Effector memory CD4-positive, alpha-beta T cell (primary cell): ENCODE measurements at places on chromosomes 3 and 15.

- no peak for DNase-seq
Observed at GRCh38 chr3:36874424-36874823, 70.4 kb downstream of the TRANK1 start.

GRCh38 chr3:131972550-131972949 is 62.3 kb downstream of the CPNE4 start:
- no peak for DNase-seq

GRCh38 chr3:136620436-136620835 is 131.7 kb downstream of the STAG1 start:
- no peak for DNase-seq

- DNase-seq, result no peak
Observed at GRCh38 chr3:38644016-38644661, 5.3 kb downstream of the SCN5A start.

DNA sequence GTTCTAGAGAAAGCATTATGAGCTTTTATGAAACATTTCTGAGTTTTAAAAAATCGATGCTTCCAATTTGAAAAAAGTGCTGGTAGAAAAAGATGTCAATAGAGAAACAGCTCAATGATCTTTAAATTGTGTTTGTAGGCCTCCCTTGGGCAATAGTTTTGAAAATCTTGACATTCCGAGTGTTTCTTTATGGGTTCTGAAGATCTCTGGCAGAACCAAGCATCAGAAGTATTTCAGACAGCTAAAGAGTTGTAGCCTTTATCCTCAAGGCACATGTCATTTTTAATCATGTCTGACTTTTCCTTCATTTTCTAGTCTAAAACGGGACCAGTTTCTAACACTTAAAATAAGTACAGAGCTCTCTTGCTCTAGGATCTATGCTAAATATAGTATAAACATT is 188.1 kb upstream of the CBLB start:
- DNase-seq, result no peak

GRCh38 chr15:88680241-88681001 is 41.6 kb downstream of the ISG20 start:
- DNase-seq, result no peak

- no peak for DNase-seq
Observed at GRCh38 chr15:66292571-66293418, 573 bp upstream of the DIS3L start.

- no peak for DNase-seq
Observed at GRCh38 chr3:63168179-63168578, 109.9 kb upstream of the SYNPR start.

GRCh38 chr15:88902221-88902835 is 7.0 kb upstream of the HAPLN3 start:
- no peak for DNase-seq

- no peak for DNase-seq
Observed at GRCh38 chr3:126501054-126501453, 16.5 kb downstream of the UROC1 start.

DNA sequence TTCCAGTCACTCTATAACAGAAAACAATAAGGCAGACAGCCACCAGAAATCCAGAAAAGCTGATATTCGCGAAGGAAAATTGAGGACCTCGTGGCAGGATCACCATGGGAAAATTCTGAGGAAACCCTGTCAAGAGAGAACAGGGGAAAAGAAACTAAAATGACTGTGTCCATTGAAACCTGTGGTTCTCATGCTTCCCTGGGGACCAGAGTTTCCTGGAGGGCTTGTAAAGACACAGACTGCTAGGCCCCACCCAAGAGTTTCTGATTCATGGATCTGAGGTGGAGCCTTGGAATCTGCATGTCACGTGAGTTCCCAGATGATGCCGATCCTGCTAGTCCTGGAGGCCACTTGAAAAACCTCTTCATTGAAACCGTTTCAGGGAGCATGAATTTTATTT is 420.5 kb downstream of the EPHB1 start:
- no peak for DNase-seq

GRCh38 chr3:79006077-79006476 is 761.7 kb downstream of the ROBO1 start:
- DNase-seq, result no peak

GRCh38 chr3:149310796-149311534 is 22.5 kb downstream of the TM4SF18 start:
- no peak for DNase-seq

- DNase-seq, result no peak
Observed at GRCh38 chr3:180284331-180285110, 247.8 kb upstream of the PEX5L start.

GRCh38 chr3:150035910-150036612 is 65.4 kb upstream of the PFN2 start:
- DNase-seq, result no peak

DNA sequence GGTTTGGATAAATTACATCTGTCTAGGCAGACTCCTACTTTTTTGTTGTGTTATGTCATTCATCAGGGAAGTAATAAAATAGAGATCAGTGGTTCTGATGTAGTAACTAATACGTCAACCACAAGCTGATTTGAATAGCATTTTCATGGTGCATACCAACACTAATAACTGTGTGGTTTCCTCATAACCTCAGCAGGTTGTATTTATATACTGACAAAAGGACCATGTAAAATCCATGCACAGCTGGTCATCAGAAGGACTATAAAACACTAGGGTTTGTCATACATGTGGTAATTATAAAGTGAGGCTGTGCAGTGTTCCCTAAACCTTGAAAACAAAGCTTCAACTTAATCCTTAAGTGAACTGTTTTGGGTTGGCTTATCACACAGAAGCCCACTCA is 216.8 kb upstream of the RBMS3 start:
- no peak for DNase-seq

GRCh38 chr3:45906681-45907407 is 20.5 kb downstream of the CCR9 start:
- no peak for DNase-seq

GRCh38 chr15:95471690-95472086 is 858.8 kb upstream of the NR2F2 start:
- DNase-seq, result no peak

DNA sequence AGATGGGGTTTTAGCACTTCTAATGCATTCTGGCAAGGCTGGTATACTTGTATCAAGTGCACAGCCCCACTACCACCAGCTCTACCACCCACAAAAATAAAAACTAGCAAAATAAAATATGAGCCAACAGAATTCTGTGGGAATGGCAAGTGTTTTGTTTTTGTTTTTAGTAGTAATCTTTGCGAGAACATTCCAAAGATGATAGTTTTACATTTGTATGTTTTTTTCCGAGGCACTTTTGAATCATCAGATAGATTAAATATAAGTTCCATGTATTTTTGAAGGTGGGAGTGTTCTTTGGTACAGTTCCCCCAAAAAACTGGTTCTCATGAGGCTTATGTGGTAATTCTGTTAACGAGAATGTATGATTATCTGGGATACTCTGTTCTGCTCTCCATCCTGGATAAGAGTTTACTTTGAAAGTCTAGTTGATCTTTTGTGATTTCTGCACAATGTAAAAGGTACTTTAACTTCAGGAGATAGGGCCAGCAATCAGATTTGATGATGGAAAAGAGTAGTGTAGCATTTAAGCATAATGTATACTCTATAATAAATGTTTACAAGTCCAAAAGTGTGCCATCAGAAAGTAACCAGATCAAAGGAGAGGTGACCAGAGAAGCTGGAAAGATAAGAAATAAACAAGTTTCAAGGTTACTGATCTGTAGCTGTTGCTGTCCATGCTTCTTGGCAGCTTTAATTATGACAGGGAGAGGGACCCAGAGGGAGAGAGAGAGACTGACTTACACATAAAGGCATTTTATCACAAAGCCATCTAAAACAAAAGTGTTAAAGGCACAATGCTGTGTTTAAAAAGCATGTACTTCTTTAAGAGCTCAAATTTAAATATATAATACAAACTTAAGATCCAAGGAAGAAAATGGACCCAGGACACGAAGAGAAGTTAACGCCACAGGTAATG is 130.9 kb downstream of the PGPEP1L start:
- DNase-seq, result no peak

- DNase-seq, result no peak
Observed at GRCh38 chr15:69232144-69232543, 66.6 kb upstream of the PAQR5 start.

- DNase-seq, result no peak
Observed at GRCh38 chr15:62212741-62213140, 47.7 kb upstream of the C2CD4B start.

DNA sequence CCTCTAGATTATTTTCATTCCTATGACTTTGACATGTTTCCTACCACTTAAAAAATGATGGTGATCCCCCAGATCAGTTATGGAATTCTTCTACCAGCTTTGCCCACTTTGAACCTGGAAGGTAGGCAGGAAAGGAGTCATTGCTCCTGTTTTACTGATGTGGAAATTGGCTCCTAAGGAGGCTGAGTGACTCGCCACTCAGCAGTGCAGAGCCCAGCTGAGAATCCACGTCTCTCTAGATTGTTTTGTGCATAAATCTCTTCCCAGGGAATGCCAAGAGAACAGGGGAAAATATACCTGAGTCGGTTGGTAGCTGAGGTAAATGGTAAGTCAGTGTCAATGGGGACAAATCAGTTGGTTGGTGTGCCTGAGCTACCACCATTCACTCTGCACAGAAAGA is 4.7 kb downstream of the LTF start:
- no peak for DNase-seq

- no peak for DNase-seq
Observed at GRCh38 chr3:48422272-48422671, 7.6 kb downstream of the PLXNB1 start.

- DNase-seq, result no peak
Observed at GRCh38 chr15:52764731-52765130, 25.4 kb downstream of the ONECUT1 start.

- no peak for DNase-seq
Observed at GRCh38 chr15:42591238-42591934, 16.0 kb downstream of the STARD9 start.

DNA sequence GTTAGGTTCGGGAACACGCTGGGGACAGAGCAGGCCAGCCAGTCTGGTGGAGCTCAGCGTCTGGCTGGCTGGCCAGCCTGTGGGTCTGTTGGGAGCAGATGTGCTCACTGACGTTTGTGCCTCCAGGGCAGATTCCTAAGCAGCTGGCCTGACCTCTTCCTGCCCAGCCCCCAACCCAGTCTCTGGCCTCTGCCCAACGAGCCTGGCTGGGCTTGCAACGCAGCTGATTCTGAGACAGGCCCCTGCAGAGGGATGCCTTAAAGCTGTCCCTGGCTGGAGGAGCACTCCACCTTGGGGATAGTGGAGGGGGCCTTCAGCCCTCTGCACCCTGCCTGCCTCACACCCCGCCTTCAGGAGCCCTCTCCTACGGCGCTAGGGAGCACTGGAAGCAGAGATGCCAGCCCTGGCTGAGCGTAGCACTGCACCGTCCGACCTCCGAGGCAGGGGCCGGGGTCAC is 46.0 kb downstream of the KLF13 start:
- no peak for DNase-seq

DNA sequence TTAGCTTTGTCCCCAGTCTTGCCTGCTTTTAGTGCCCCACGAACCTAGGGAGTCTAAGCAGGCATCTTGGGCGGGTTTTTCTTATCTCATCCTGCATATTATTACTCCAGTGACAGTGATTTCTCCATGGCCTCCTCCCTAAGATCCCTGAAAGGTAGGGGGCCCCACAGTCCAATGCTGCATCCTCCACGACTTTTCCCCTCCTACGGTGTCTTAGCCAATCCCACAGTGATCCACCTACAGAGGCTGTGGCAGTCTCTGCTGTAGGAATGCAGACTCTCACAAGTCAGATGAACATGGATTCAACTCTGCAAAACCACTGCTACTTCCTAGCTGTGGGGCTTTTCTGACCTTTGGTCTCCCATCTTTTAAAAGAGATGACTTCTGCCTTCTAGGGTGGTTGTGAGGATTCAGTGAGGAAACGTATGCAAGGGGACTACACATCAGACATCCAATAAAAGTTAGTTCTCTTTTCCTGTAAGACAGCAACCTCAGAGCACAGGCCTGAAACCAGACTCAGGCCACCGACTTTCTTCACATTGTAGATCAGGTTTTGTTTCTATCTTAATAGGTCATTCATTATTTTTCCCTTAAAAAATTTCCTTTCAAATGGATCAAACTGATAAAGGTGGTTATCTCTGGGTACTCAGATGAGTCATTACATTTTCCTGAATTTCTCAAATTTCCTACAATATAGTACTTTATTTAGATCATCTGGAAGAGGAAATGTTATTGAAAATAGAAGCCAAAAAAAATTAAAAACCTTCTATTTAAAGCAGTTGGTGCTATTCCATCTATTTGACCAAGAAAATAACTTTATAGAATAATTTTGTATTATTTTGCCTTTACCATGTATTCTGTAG is 23.2 kb downstream of the ILDR1 start:
- no peak for DNase-seq

GRCh38 chr3:152969557-152970300 is 134.8 kb downstream of the P2RY1 start:
- DNase-seq, result no peak

DNA sequence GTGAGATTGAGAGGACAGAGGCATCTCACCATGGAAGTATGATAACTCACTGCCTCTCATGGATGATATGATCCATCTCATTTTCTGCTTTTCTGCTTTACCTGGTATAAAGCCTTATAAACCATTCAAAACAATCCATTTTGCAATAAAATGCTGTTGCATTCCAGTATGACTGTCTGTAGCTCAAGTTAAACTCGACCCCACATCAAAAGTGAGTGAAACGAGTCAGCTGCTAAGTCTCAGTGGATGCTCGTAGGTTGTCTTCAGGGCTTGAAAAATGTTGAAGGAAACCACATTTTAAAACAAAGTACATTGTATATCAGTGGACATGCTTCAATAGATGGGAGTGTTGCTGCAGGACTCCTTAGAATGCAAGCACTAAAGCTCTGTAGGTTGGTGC is 839.0 kb downstream of the TUSC7 start:
- DNase-seq, result no peak

- DNase-seq, result no peak
Observed at GRCh38 chr3:150333477-150333876, 74.6 kb upstream of the TSC22D2 start.

DNA sequence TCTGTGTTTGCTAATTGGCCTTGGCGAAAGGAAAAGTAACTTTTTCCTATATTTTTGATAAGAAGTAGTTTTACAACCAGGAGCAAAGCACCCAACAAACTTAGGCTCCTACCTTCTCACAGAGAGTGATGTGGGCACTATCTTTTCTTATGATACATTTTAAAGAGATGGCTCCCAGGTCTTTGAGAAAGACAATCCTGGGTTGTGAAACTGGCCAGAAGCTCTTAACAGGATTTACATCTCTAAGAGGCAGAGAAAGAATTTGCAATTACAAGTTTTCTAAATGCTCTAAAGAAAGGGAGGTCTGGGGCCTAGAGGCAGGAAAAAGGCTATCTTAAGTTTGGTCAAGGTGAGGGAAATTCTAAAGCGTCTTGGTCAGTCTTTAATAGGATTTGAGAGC is 609.7 kb downstream of the VGLL3 start:
- no peak for DNase-seq

- DNase-seq, result no peak
Observed at GRCh38 chr3:4994144-4994730, 15.0 kb downstream of the BHLHE40 start.

GRCh38 chr3:131731709-131732108 is 228.9 kb upstream of the MRPL3 start:
- DNase-seq, result no peak
